ENCODE measurements at places on chromosomes 7 and 10.

DNA sequence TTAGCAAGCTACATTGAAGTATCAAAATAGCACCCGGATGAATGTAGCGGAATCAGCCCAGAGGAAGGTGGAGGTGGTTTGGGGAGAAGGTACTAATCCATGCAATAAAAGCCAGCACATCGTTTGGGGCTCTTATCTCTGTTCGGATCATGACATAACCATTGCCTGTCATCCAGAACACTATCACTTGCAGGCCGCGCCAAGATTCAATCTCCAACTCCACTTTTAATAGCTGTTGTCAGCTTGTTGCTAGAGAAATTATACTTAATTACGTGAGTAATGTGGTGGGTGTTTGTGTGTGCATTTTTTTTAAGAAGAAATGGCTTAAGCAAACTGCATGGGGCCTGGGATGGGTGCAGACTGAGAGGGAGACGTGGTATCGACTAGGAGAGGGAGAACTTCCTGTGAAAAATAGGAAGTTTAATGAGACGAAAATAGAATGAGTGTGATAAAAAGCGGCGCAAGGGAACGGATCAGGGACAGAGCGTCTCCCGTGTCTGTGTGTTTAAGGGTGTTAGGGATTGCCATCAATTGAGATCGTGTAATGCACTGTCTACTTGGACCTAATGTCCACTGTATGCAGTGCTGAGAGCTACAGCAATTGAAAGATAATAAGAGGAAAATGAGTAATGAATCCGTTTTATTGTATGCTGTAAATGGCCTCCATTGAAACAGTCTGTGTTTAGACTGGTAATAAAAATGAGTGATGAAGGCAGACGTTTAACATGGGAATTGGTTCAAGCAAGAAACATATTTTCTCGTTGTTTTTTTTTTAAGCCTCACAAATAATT lies 27.6 kb upstream of the SFMBT2 start:
- DNase-seq, result no peak

DNA sequence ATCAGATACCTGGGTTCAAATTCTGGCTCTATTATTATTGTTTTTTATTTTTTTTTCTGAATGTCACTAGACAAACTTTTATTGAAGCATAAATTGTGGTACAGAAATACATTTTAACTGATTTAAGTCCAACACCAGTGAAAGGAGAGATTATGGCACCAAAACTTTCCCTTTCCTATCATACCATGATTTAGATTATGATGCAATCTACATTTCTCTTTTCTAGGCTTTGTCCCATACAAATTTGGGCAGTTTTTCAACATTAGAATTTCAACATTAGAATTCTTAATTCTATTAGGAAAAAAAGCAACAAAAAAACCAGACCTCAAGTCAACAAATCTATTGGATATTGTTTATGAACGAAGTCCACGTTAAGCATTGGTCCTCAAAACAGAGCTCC lies 11.0 kb downstream of the AS3MT start:
- DNase-seq, result no peak

- DNase-seq, result no peak
These were observed 304.2 kb downstream of the SDK1 start for GRCh38 chr7:3605222-3605621.

DNA sequence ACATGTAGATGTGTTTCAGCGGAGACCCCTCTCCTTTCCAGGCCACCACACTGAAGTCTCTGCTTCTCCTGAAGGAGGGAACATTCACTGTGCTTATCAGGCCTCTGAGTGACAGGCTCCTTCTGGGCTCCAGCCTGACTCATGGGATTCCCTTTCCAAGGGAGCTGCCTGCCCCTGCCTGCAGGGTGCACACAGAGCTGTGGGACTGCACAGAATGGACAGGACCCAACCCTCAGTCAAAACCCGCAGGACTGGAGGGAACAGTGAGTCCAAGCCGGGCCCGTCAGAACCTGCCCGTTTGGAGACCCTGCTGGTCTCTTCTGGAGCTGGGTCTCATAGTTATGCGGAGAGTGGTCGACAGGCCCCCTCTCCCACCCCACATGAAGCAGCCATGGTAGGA lies 32.6 kb downstream of the PLAC9 start:
- DNase-seq, result no peak

- DNase-seq, result no peak
These were observed 32.8 kb upstream of the RHEB start for GRCh38 chr7:151552352-151553028.

DNA sequence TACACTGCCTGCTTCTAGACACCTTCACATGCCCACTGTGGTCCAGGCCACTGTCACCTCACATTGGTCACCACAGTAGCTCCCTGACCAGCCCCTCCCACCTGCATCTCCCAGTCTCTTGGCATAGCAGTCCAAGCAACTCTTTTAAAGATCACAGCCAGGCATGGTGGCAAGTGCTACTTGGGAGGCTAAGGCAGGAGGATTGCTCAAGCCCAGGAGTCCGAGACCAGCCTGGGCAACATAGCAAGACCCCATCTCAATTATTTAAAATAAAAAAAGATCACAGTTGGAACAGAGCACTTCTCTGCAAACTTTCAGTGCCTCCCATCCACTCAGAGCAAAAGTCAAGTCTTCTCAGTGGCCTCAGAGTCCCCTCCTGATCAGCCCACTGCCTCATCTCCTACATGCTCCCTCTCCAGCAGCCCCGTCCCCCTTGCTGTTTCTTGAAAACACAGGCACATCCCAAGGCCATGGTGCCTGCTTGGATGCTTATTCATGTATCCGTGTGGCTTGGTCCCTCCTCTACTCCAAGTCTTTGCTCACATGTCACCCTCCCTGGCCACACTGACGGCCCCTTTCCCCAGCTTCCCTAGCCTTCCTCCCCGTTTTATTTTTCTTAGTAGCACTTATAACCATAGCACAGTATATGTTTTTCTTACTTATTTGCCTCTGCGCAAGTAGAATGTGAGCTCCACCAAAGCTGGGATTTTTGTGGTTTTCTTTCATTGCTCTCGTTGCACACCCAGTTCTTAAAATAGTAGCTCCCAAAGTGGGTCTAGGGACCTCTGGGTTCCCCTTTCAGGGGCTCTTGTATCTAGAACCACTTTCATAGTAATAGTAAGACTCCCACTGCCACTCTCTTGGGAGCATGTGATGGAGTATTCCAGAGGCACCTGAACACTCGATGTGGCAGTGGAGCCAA lies 19.5 kb downstream of the TSPAN15 start:
- no peak for DNase-seq

DNA sequence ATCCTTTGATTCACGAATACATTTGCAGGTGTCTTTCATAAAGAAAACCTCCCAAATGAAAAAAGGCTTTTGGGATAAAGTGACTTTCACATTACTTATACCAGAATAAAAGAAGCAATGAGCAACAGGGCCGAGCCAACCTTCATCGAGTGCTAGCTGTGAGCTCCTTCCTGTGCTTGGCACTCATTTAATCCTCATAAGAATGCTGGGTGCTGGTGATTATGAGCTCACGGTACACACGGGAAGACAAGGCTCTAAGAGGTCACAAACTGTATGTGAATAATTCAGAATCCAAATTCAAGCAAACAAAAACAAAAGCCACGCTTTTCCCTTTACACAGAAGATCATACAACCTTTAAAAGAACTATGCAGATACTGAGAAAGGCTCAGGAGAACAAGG lies 156.2 kb downstream of the COBL start:
- DNase-seq, result no peak

DNA sequence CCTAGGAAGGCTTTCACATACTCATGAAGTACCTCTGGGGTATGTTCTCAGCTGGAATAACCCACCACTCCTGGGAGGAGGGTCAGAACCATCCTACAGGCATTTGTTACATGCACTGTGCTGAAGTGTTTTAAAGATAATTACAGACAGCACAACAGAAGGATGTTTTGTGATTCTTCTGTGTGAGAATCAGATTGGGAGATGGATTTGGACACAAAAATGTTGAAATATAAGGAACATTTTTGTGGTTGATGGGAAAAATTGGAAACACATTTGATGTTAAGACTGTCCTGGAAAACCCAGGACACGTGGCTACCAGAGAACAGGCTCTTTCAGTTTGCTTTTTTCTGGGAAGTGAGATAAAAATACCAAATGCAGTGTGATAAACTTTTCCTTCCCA lies 61.4 kb downstream of the BICC1 start:
- DNase-seq, result no peak

GRCh38 chr7:106721816-106722785 lies 61.1 kb upstream of the CCDC71L start:
- peak; percentile 28 for DNase-seq

- DNase-seq, result no peak
These were observed 92.2 kb downstream of the AVL9 start for GRCh38 chr7:32587411-32587948.

DNA sequence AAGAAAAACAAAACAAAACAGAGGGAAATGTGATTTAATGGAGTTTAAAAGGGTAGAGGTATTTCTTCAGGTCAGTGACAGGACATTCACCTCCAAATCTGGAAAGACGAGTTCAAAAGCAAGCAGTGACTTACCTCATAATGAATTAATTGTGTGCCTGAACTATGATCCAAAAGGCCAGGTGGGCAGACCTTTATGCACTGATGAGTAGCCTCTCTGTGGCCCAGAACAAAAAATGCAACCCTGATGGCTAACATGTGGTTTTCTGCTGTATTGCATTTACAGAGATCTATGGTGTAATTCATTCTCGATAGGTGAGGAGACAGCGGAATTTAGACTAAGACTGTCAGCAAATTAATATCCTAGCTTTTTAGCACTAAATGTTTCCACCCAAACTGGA lies 142.0 kb downstream of the HDAC9 start:
- DNase-seq, result no peak

- peak; percentile 93 for DNase-seq
These were observed at the start of gene PCGF6 for GRCh38 chr10:103350517-103351260. Gene PCGF6, minus strand, starts transcription at chr10:103351140. Its CDS starts 74 bp downstream, at chr10:103351066.

DNA sequence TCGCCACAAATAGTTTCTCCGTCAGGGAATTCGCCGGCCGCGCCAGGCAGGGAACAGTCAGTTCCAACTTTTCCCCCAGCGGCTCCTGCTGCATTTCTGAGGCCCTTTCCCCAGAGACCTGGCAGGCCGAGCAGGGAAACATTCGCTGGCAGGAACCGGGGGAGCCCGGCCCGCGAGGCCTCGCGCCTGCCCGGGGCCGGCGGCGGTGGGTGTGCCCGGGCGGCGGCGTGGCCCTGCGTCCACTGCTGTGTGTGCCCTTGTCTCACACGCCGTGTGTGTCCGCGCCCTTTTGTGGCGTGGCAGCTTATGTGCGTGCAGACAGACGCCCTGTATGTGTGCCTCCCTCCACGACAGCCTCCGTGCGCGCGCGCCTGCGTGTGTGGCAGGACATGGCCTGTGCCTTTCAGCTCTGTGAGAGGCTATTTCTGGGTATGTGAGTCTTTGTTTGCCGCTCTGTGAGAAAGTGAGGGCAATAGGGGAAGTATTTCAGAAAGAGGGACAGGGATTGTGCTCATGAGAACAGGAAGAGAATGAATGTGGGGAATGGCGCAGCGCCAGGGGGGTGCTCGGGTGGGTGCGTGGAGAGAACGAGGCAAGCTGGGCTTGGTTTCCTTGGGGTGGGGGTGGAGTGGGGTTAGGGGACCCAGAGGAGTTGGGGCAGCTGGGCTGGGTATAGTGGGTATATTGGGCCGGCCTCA lies 689 bp upstream of the SMARCD3 start:
- peak; percentile 65 for DNase-seq

- DNase-seq, result no peak
These were observed 467.0 kb upstream of the AKR1E2 start for GRCh38 chr10:4359003-4359402.

GRCh38 chr7:25750744-25751508 lies 401.1 kb upstream of the NFE2L3 start:
- DNase-seq, result no peak

DNA sequence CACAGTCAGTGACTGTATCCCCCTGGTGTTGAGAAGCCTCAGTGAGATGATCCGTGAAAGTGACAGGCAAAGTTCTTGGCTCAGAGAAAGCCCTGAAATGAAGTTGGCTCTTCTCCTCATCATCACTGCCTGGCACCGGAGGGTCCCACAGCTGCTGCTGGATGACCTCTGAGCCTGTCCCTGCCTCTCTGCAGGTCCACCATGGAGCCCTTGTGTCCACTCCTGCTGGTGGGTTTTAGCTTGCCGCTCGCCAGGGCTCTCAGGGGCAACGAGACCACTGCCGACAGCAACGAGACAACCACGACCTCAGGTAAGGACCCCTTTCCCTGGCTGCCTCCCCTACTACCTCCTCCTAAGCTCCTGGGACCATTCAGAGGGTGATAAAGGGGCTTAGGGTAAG lies 85.5 kb downstream of the MKI67 start:
- DNase-seq, result no peak

- DNase-seq, result no peak
These were observed 39.1 kb upstream of the ANAPC16 start for GRCh38 chr10:72176701-72177100.

GRCh38 chr7:74332373-74333176 lies 43.4 kb downstream of the CLIP2 start:
- no peak for DNase-seq

GRCh38 chr7:86778271-86778670 lies 134.6 kb downstream of the GRM3 start:
- no peak for DNase-seq

- DNase-seq, result no peak
These were observed 150.2 kb downstream of the VPS50 start for GRCh38 chr7:93382362-93382761.

- peak; percentile 84 for DNase-seq
These were observed 29.3 kb upstream of the ADD3 start for GRCh38 chr10:109978481-109978880.

DNA sequence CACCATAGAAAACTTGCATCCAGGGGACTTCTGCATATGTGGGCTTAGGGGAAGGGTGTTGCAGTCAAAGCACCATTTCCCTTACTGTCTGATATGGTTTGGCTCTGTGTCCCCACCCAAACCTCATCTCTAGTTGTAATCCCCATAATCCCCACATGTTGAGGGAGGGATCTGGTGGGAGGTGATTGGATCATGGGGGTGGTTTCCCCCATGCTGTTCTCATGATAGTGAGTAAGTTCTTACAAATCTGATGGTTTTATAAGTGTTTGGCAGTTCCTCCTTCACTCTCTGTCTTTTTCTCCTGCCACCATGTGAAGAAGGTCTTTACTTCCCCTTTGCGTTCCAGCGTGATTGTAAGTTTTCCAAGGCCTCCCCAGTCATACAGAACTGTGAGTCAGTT lies 177.4 kb downstream of the ADK start:
- peak; percentile 88 for DNase-seq

DNA sequence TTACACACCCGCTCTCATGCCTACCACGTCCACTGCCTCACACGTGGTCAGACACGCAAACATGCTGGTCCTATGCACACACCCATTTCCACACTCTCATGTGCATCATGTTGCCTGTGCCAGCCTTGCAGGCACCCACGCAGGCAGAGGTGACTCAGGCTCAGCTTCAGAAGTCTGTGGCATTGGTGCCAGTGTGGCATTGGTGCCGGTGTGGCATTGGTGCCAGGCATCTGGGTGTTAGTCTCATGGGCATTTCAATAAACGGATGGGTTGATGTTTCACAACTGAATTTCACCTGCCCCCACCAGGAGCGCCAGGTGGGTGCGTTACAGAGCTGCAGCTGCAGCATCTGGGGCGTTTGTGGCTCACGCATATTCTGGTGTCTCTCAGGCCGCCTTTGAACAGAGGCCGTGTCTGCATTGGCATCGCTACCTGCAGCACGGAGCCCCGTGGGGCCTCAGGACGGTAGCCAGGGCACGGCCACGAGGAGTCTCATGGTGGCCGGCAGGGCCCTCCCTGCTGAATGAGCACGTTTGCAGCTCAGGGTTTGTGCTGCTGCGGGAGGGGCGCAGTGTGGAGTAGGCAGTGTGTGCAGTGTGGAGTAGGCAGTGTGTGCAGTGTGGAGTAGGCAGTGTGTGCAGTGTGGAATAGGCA lies 24.7 kb downstream of the KNDC1 start:
- no peak for DNase-seq

- DNase-seq, result no peak
These were observed 137.3 kb upstream of the AGR3 start for GRCh38 chr7:17019106-17019505.

- no peak for DNase-seq
These were observed 1285.1 kb downstream of the XPNPEP1 start for GRCh38 chr10:108638225-108638624.

All from OCI-M1 (cell line).